ENCODE measurements at places on chromosomes 6 and 20.

GRCh38 chr20:35443003-35443402 is 5.0 kb upstream of the GDF5 start:
- no peak for DNase-seq

DNA sequence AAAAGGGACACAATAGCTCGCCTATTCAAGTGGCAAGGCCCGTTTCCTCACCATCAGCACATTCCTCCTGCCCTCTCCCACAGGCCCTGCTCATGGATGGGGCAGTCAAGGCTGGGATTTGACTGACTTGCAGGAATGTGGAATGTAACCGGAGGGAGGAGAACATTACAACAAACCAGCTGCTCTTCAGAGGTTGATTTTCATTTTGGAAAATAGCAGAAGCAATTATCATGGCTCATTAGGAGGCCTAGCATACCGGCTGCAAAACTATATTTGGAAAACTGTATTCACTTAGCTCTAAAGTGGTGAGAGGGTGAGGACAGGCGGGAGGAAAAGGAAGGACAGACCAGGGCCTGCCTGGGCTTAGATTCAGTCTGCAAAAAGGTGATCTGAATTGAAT is 283.7 kb downstream of the CD83 start:
- no peak for DNase-seq

DNA sequence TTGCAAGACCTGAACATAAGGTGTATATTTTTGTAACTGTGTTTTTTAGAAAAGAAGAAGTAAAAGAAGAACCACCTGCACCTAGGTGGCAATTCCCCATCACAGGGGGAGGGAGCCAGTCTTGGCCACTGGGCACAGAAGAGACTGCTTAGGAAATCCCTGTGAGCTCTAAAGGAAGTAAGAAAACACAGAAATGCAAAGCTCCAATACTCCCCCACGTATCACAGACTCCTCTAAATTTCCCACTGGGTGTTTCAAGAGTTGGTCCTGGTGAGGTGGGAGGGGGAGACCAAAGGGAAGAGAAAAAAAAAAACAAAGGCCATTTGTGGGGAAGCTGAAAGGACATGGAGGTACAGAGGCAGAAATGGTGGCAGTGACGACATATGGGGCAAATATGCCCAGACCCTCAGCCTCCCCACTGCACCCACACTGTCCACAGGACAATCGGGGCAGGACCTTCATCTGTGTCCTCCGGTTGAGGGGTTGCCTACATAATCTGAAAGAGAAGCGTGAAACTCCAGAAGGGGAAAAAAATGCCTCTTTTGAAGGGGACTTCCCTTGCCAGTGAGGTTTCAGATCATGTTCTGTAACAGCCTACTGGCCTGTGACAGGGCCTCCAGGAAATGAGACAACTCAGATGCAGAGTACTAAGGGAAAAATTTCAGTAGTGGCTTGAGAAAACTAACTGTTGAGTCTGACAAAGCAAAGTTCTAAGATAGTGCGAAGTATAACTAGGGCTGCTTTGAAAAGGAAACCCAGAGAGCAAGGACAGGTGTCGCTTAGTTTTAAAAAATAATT is 226.2 kb upstream of the MARCKS start:
- DNase-seq: no peak

DNA sequence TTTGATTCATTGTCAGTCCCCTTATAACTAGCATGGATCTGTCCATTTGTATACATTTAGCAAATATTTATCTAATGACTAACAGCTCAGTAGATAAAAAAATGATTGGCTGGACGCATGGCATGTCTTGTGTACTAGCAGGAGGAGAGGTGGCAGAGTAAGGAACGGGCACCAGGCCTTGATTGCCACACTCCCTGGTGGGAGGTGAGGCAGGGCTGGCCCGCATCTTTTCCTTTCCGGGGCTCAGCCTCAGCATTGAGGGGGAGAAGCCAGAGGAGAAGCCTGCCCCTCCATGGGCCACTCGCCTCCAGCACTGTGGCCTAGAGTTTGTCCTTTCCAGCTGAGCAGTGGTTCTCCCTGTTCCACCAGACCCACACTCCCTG is 84.9 kb upstream of the TMEM181 start:
- peak; percentile 91 for DNase-seq

- DNase-seq: no peak
Observed at GRCh38 chr6:72535124-72535523, 86.7 kb upstream of the KCNQ5 start.

DNA sequence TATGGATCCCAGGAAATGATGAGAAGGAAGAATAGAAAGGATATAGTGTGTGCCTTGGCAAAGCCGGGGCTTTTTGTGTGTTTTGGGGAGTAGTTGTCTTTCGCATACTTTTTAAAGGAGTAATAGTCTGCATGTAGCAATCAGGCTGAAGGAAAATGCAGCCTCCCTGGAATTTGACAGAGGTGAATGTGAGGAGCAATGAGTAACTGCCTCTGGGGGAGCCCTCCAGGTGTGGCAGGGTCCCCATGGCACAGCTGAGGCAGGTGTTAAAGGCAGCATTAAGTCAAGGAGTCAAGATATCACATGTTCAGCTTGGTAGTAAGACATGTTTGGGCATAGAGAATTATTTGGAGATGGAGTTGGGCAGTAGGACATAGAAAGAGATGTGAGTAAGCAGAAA is 203.1 kb downstream of the C6orf118 start:
- no peak for DNase-seq

DNA sequence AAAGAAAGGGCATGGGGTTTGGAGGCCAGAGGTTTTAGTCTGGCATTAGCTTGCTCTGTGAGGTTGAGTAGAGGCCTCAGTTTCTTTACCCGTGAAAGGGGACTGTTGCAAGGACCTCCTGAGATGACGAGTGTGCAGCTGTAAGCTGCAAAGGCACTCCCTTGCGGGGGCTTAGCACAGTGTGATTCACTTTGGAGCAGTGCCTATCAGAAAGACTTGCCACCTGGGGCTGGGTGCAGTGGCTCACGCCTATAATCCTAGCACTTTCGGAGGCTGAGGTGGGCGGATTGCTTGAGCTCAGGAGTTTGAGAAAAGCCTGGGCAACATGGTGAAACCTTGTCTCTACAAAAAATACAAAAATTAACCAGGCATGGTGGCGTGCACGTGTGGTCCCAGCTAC is 7.5 kb upstream of the BAK1 start:
- no peak for DNase-seq

DNA sequence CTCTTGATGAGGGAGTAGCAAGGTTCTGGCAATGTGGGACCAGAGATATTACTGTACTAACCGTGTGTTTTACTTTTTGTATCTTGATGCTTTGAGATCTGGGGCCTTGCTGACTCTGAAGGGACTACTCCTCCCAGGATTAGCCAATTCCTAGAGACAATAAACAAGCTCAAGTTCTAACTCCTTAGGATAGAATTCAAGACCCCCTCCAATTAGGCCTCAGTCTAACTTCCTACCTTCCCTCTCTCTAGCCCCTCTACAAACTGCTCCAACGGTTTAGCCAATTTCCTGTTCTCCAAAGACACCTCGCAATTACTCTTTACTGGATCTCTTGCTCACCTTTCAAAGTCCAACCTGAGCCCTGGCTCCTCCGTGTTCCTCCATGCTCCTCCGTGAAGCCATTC is 158.7 kb upstream of the JARID2 start:
- DNase-seq: no peak

DNA sequence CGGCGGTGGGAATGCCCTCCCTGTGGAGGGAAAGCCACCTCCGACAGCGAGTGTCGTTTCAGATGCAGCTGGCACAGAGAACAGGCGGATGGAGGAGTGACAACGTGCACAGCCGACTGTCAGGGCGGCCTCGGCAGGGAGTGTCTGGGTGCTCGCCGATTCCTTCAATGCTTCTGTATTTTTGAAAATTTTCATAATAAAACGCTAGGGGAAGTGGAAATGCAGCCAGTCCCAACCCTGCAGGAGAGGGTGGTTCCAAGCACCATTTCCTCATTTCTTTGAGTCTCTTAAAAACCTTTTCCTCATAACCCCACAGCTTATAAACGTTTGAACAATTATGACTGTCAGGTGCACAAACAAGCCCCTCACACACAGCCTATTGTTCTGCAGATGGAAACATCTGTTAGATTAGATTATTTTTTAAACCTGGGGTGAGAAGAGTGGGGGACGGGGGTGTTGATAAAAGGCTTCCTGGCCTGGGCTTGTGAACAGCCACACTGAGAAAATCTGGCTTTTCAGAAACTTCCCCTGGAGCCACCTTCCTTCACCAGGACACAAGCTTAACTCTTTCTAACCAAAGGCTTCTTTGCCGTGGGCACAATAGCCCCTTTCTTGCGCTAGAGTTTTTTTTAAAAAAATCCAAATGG is 228.9 kb downstream of the ANKRD60 start:
- DNase-seq: no peak

GRCh38 chr6:36418558-36418957 is 24.1 kb downstream of the PXT1 start:
- DNase-seq: no peak

DNA sequence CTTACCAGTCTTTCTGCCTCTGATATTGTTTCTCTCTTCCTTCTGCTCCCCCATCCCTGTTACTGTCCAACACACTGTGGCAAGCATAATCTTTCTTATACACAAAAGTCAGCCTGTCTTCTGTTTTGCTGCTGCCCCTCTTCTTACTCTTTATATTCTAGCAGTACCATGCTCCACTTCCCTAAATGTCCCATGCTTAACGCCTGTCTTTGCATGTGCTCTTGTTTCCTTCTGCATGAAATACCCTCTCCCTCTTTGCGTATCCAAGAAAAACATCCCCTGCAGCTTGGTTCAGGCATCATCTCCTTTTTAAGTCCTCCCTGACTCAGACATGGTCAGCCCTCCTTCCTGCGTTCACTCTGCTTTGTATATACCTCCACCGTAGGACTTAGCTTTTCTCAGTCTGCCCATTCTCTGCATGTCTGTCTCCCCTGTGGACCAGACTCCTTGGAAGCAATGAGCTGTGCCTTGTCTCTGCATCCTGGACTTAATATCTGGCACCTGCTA is 103.9 kb downstream of the CTNNBL1 start:
- no peak for DNase-seq

DNA sequence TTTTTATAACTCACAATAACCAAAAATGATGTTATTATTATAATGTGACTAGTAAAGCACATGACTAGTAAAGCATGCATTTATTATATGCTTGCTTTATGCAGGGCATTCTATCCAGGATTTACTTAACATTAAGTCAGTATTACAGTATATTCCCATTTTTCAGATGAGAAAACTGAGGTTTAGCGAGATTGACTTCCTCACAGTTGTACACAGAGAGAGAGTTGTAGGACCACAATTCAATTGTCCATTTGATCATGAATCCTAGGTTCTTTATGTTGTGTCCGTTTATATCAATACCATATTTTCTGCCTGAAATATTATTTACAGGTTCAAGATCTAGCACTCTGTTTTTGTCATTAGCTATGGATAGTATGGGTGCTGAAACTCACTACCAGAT is 301.5 kb downstream of the PRL start:
- DNase-seq: no peak

GRCh38 chr6:163816441-163816840 is 401.9 kb downstream of the QKI start:
- no peak for DNase-seq

DNA sequence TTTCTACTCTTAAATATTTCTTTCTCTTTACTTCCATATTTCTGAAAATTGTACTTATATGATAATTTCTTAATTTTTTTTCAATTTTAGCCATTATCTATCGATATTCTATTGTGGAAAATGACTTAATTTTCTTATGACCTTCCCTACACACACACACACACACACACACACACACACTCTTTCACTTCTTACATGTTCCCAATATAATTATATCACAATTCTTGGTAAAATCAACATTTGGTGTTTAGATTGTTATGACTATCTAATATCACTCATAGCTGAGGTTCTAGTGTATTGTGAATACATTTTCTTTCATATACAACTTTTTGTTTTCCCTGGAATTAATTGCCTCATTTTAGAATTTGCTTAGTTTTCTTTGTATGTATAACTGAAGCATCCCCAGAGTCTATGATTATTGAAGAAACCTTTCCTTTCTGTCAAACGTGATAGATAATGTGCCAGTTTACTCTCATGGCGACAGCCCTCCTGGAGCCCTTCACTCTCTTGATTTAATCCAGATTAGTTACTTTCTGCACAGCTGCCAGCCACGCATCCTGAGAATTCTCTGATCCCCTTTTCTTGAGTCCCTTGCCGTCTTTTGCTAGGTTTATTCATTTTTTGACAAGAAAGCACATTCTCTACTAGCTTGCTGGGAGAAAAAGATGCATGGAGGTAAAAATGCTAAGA is 63.4 kb downstream of the RNF182 start:
- DNase-seq: no peak

- DNase-seq: no peak
Observed at GRCh38 chr20:50762045-50762422, 30.7 kb downstream of the PARD6B start.

DNA sequence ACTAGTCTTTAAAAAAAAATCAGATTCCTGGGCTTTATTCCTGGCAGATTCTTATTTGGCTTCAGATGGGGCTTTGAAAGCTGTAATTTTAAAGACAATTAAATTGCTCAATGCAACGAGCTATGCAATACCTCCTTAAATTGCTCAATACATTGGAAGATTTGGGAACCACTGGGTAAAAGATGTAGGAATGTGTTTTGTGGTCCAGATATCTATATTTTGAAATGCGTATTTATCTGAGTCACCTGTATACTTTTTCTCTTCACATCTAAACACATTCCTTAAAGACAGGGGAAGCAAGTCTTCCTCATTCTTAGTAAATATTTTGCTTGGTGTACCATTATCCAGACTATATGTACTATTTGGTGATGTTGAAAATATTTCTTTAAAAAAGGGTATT is 29.6 kb upstream of the MAP7 start:
- no peak for DNase-seq

- no peak for DNase-seq
Observed at GRCh38 chr6:102493485-102493884, 1100.0 kb downstream of the GRIK2 start.

GRCh38 chr20:57959589-57959988 is 249.8 kb upstream of the PMEPA1 start:
- no peak for DNase-seq

DNA sequence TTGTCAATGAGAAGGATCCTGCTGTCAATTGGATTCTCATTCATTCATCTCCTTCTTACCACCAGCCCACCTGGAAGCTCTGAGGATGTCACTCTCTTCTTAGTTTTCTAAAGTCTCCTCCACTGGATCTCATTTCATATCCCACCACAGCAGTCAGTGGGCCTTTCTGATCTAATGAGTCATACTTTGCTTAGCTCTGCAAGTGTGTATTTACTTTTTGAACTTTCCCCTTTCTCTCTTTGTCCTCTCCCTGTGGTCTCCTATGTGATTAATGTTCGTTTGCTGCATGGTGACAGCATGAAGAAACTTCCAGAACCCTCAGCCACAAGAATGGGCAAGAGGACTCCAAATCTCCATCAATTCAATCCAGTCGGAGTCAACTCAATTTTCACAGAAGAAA is 63.6 kb upstream of the SYNDIG1 start:
- no peak for DNase-seq

- no peak for DNase-seq
Observed at GRCh38 chr20:1472556-1473245, 6.1 kb upstream of the NSFL1C start.

DNA sequence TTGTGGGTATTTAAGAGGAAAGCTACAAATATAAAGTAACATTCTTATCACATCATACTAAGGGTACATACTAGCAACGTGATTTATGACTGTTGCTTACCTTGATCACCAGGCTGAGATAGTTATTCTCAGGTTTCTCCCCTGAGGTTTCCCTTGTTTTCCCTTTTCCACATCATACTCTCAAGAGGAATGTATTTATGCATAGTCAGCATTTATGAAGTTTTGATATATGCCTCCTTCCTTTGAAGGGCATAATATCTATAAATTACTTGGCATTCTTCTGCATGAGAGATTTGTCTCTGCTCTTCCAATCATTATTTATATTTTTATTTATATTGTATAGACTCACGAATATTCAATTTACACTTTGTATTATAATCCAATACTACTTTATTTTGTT is 726.7 kb upstream of the ADGRB3 start:
- DNase-seq: no peak

GRCh38 chr6:117919775-117920729 is 13.0 kb downstream of the SLC35F1 start:
- no peak for DNase-seq
